ENCODE measurements at places on chromosomes 5 and 9. TPM values are rescaled to one million over a fixed set of nuclear protein-coding genes. Genes with fewer than 3 reads are reported as not detected.

DNA sequence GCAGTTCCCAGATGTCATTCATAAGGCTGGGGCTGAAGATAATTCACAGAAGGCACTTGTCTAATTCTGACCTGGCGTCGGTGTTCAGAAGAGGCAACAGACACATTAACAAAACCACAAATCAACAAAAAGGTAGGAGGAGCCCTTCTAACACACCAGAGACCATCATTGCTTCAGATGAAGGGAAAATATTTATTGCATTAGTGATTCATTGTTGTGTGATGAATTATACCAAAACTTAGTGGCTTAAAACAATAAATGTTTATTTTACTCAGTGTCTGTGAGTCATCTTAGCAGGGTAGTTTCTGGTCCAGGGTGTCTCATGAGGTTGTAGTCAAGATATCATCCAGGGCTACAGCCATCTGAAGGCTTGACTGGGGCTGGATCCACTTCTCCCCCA, 91.3 kb upstream of the KIF2A start:
- no peak for DNase-seq

GRCh38 chr5:139392678-139393496, 2.0 kb downstream of the PROB1 start:
- DNase-seq: peak; percentile 92

- no peak for DNase-seq
These were observed 10.4 kb downstream of the KIF12 start for GRCh38 chr9:114088571-114089170.

DNA sequence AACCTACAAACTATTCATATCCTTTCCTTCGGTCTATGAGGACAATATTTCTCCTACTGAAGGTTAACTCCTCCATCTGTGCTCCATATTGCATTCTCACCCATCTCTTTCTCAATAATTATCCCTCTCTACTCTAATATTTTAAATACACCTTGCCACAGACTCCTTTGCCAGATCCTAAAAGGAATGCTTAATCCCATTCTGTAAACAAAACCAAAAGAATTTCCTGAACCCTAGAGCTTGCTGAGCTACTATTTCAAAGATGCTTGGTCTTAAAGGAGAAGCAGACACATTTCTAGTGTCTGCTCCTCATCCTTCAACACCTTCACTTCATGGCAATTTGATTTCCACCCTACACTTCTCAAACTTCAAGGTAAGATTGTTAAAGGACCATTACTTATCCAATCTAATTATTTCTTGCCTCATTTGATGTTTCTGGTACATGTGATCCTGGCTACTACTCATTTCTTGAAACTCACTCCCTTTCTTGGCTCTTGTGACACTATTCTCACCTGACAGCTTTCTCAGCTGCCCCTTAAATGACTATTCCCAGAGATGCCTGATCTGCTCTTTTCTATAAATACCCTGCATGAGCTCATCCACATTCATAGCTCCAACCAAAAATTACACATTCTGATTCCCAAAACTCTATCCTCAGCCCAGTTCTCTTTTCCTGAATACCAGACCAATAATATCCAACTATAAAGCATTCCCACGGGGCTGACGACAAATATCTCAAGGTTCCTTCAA, 20.2 kb downstream of the HOMER1 start:
- no peak for DNase-seq

DNA sequence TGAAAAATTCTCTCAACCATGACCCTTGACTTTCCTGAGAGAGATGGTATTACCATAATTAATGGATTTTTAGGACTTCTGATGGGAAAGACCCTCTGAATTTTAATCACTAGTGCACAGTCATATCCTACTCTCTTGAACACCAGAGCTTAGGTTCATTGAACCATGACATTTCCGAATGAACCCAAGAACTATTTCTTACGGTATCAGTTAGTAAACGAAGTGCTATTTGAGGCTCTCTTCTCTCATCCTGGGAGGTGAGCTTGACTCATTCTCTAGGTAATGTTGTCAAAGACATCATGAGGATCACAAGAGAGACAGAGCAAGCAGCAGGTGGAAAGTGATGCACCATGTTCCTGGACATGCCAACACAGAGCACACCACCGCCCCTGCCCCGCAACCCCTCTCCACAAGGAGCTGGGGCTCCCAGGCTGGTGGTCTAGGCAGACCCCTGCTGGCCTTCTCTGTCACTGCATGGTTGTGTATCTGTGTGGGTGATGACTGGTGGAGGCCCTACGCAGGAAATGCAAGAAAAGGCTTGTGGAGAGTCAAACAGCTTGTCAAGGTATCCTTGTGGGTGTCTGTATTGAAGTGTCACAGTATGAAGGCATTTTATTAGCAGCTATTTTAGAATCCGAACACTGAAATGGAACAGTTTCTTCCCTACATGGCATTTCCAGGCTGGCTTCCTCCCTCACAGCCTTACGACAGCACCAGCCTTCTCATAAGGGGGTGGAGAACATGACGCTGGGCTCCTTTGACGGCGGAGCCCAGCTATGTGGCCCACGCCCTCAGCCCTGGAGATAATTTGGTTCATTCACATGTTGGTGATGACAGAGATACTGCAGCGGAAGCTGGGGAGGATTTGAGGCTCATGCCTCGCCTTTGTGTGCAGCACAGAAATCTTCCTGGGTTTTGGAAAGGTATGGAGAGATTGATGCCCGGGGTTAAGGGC, 297.6 kb downstream of the NTRK2 start:
- no peak for DNase-seq

GRCh38 chr9:130880599-130881220, 15.9 kb downstream of the QRFP start:
- DNase-seq: no peak

Gene PCDHGB4
- 5.3 TPM for total RNA-seq

Gene GFI1B
- total RNA-seq: 1.4 TPM

Gene UNC5A
- total RNA-seq: 0.16 TPM

Gene NTRK2
- total RNA-seq: 2.5 TPM

Gene OR13C3
- total RNA-seq: not detected

Gene GPR151
- total RNA-seq: not detected

Gene ASB6
- total RNA-seq: 16.1 TPM
